ENCODE measurements at places on chromosomes 7 and 10.
A peak's percentile ranks its signal among the peaks of the same experiment; 100 is the strongest.

GRCh38 chr7:34991938-34992840 lies 45.1 kb downstream of the DPY19L1 start:
- no peak for DNase-seq

DNA sequence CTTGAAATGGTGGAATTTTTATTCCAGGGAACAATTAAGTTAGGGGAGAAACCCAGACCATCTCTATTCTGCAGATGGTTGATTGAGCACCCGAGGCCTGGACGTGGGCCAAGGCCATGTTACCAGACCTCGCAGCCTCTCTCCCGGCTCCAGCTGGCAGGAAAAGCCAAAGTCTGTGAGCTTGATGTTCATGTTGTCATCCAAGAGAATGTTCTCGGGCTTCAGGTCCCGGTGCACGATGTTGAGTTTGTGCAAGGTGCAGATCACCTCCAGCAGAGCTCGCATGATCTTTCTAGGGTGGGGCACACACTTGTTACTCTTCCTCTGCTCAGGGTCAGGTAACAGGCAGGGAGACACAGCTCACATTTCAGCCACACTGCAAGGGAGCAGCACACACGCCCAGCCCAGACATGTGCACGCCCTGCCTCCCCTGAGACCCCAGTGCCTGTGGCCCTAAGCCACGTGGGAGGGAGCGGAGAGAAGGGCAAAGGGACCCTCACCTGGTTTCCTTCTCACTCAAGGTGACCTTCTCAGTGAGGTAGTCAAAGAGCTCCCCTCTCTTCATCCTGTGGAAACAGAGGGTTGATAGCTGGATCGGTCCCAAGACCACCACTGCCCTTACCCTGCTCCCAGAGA lies 9.5 kb downstream of the PHKG1 start:
- DNase-seq, result peak; percentile 70

GRCh38 chr10:67045404-67045803 lies 119.6 kb downstream of the LRRTM3 start:
- DNase-seq, result no peak

DNA sequence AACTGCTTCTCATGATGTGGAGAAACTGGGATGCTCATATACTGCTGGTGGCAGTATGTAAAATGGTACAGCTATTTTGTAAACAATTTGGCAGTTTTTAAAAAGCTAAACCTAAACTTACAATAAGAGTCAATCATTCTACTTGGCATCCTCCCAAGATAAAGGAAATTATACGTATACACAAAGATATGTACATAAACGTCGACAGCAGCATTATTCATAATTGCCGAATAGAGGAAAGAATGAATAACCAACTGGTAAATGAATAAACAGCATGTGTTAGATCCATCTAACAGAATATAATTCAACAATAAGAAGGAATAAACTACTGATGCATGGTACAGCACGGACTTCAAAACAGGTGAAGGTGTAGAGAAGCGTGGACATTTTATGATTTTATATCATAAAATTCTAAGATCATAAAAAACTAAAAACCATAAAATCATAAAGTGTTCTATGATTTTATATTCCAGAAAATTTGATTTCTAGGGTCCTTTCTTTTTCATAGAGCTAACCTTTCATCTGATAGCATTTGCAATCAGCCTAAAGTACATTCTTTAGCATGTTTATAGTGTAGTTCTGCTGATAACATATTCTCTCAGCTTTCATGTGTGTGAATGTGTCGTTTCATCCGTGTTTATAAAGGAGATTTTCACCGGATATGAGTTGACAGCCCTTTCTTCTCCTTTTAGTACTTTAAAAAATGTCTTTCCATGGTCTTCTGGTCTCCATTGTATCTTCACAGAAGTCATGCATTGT lies 261.5 kb downstream of the DIP2C start:
- DNase-seq, result no peak

- DNase-seq, result no peak
Observed at GRCh38 chr7:27901028-27901760, 161.2 kb downstream of the TAX1BP1 start.

- peak; percentile 32 for DNase-seq
Observed at GRCh38 chr7:37833107-37833817, 15.1 kb upstream of the NME8 start.

- DNase-seq, result no peak
Observed at GRCh38 chr7:95784796-95785195, 12.4 kb downstream of the DYNC1I1 start.

DNA sequence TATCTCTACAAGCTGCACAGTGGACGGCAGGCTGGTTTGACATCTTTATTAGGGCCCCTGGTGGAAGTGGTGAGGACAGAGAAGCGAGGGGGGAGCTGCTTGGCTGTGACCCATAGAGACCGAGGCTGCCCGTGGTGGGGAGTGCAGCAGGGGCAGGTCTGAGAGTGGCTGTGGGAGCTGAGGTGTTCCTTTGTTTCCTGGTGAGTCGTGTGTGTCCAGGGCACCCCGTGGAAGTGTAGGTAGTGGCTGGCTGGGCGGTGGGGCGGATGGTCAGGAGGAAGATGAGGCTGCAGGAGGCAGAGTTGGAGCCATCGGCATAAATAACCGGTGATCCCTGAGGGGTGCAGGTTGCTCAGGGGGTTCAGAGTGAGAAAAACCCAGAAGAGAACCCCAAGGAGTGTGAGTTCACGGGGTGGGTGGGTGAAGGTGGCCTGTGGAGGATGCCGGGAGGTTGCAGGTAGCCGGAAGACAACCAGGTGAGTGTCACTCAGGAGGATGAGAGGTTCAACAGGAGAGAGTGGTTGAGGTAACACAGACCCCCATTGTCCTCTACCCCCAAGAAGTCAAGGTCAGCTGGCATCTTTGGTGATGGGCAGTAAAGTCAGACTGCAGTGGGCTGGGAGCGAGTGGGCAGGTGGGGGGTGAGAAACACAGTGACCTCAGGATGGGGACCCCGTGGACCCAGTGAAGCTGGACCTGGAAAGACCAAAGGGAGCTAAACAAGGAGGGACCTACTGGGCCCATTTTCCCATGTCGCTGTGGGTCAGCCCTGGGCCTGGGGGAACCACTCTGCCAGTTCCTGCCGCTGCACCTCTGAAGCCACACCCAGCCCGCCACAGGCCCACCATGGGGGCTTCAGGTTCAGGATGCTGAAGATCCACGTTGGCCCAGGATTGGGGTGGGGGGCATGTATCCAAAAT lies 7.8 kb downstream of the ATP6V0E2 start:
- no peak for DNase-seq

- DNase-seq, result no peak
Observed at GRCh38 chr10:2870654-2871053, 196.7 kb upstream of the PFKP start.

GRCh38 chr7:46163246-46163645 lies 242.2 kb upstream of the IGFBP3 start:
- no peak for DNase-seq

DNA sequence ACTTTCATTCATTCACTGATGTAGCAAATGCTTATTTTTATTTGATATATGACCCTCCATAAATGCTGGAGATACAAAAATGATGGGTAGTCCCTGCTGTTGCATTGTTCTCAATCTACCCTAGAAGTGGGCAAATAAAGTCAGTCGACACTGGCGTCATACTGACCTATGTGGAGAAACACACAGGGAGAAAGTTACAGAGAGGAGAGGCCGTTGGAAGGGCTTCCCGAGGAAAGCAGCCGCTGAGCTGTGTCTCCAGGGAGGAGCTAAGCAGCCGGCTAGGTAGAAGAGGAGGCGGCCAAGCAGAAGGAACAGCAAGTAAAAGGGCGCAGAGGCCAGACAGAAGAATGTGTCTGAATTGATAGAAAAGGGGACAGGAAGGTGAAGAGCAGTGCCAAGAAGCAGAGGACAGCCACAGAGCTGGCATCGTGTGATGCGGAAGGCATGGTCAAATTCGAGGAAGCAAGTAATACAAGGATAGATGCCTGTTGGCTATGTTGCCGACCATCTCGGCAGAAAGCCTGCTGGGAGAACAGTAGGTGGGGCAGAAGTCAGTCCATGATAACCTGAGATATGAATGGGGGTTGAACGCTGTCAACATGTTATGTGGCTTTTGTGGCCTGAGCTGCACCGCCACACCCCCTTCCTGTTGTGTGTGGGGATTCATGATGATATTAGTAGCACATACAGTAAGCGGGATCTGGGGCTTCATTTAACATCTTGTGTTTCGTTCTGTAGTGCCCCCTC lies 25.9 kb downstream of the ST8SIA6 start:
- DNase-seq, result no peak

DNA sequence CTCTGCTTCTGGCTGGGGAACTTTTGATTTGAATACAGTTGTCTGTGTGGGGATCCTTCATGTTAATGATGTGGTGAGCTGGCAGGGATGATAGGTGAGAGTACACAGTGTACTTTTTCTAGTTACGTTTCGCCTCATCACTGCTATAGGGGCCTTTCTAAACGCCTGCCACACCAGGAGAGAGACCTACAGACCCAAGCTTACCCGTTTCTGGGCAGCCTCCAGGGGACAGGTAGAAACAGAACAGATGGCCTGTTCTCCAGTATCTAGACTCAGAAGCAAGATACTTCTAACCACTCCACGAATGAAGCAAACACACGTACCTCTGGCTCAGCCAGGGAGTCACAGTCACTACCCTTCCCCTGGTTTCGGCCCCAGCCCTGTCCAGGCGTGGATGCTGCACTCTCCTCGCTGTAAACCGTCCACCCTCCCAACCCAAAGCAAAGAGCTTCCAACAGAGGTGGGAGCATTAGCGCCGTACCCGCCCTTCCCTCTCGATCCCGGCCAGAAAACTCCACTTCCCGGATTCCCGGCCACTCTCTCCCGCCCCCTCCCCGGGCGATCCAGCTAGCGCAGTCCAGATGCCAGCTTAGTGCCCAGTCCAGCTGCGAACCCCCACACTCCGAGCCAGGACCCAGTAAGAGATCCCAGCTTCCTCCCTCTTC lies 1.2 kb downstream of the CCDC6 start:
- DNase-seq, result no peak

- DNase-seq, result peak; percentile 60
Observed at GRCh38 chr10:89475591-89475998, 59.8 kb downstream of the SLC16A12 start.

DNA sequence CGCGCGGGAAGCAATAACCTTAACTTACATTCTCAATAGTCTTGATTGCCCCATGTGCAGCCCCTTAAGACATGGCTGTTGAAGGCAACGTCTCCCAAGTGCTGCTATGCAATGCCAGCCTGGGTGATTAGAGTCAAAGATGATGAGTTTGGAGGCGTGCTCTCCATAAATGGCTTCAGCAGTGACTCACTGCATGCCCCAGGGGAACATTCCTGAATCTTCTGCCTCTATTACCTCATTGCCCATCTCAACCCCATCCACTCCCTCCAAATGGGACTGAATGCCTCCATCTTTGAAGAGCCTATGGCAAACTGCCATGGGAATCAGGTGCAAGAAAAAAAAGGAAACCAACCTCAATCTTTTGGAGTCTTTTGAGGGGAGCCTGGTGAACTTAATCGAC lies 282.8 kb downstream of the SNX10 start:
- no peak for DNase-seq

GRCh38 chr7:84281518-84281917 lies 86.9 kb upstream of the SEMA3A start:
- DNase-seq, result no peak

Measured in spinal cord (tissue), 10 donors.